NCI-H774 (cell line): ENCODE measurements at places on chromosomes 16 and 17.

DNA sequence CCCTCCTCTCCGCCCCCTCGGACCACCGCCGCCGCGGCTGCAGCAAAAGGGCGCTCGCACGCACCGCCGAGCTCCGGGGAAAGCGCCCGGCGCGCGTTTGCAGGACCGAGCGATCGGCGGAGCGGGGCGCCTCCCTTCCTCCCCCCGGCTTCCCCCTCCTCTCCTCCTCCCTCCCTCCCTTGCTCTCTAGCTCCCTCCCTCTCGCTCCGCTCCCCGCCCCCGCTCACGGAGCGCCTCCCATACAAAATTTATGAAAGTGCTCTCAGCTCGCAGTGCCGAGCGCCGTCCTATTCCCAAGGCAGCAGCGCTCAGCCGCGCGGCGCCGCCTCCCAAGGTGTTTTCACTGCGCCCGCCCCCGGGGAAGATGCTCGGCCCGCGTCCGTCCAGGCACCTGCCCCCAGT, at the start of gene RTN4RL1:
TSS of gene RTN4RL1 (minus strand) at position 115 of the 402 bp plus-strand sequence. CDS start 469 bp downstream, outside the sequence.
- no peak for DNase-seq

DNA sequence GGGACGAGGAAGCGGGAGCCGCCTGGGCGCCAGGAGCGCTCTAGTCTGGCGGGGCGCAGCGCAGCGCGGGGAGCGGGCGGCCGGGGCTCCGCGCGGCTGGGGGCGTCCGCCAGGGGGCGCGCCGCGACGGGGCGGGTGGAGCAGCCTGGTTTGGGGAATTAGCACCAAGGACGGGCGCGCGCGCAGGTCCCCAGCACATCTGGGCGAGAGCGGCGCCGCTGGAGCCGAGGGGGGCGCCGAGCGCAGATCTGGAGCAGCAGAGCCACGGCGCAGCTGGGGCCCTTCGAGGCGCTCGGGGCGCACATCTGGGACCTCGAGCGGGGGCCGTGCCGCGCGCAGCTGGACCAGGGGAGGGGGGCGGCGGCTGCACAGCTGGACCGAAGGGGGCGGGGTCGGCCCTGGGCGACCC, at the start of gene NXPH3:
TSS of gene NXPH3 (plus strand) at position 193 of the 409 bp plus-strand sequence. CDS start 349 bp downstream, outside the sequence.
- DNase-seq = peak; percentile 28

GRCh38 chr17:77383613-77384608, 243.1 kb downstream of the SEC14L1 start:
- no peak for DNase-seq

GRCh38 chr16:52827456-52827855, 225.2 kb downstream of the CHD9NB start:
- DNase-seq = no peak

DNA sequence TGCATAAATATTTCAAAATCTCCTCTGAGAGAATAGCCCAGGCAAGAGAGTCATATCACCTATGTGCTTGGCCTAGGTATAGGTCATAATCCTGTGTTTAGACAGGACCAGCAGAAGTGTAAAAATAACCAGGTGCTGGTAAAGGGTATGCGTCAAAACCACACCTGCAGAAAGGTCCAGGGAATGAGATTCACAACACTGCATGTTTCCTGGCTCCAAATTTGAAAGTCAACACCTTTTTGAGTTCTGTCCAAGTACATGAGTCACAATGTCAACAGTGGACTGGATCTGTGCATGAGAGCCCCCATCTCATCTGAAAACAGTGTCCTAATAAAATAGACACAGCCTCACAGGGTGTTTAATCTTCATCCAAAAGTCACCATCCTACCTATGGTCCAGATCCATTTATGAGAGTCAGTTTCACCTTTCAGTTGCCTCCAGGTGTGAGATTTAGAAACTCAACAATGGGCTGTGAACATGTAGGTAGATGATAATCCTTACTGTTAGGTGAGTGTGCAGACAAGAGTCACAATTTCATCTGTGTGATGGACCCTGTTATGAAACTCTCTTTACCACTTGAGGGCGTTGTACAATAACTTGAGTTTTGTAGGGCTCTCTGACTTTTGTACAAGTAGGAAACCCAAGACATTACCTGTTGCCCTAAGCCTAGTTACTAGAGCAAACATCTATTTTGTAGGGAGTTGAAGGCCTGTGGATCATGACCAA, 2100.7 kb downstream of the TP53TG3F start:
- peak; percentile 6 for DNase-seq

DNA sequence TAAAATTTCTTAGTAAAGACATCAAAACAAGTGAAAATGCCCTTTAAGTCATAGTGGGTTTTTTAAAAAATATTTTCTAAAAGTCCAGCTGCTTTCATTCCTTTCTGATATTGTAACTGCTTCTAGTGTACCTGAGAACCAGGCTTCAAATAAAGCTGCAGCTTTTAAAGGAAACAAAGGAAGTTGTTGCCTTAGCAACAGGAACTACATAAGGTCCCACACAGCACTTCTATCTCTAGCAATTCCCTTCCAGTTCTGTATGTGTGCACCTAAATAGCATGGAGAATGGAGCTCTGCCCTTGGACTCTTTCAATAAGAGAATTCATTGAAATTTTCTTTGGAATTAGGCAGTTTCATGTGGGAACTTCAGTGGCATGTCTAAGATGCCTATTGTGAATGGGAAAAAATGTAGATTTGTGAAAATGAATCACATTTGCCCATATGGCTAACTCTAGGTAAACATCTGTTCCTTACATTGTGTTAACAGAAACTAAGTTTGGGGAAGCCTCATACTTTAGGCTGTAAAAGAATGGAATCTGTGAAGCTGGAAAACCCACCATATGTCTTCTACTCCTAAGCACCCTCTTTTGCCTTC, 206.4 kb downstream of the KIF2B start:
- peak; percentile 36 for DNase-seq

DNA sequence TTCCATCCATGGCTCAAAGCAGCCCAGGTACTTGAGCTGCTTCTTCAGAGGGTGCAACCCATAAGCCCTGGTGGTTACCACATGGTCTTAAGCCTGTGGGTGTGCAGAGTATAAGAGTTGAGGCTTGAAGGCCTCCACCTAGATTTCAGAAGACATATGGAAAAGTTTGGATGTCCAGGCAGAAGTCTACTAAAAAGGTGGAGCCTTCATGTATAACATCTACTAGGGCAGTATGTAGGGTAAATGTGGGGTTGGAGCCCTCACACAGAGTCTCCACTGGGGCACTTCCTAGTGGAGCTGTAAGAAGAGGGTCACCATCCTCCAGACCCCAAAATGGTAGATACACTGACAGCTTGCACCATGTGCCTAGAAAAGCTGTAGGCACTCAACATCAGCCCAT, 120.9 kb downstream of the HS3ST3A1 start:
- no peak for DNase-seq
